Activated CD4-positive, alpha-beta T cell treated with anti-CD3 and anti-CD28 coated beads for 36 hours (primary cell): ENCODE measurements at places on chromosomes 12 and 14. TPM values are rescaled to one million over a fixed set of nuclear protein-coding genes. Genes with fewer than 3 reads are reported as not detected.

DNA sequence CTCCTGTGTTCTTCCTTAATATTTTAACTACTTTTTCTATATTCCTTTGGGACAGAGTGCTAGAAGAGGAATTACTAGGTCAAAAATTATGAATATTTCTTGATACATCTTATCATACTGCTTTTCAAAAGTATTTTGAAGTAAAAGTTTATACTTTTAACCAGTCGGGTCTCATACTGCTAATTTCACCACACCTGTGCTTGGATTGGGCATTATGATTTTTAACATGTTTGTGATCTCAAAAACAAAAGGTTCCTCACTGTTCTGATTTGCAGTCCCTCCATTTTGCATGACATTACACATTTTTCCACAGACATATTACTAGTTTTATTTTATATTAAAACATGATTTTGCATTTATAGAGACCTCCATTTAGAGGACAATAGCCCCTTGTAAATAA is 32.9 kb downstream of the MRPL42 start:
- DNase-seq, result no peak
- no peaks in the 10 kb centered on the region for H3K27me3 ChIP-seq
- no peak overlapping the region for H3K4me3 ChIP-seq
- H3K4me1 ChIP-seq, result peaks cover 13% of the 10 kb centered on the region

- no peak overlapping the region for H3K4me3 ChIP-seq
- H3K36me3 ChIP-seq, result no peaks in the 10 kb centered on the region
- H3K27ac ChIP-seq, result no peak overlapping the region
- DNase-seq, result no peak
- H3K27me3 ChIP-seq, result peaks cover 18% of the 10 kb centered on the region
These were observed 20.7 kb downstream of the ASCL1 start for GRCh38 chr12:102977945-102978706.

DNA sequence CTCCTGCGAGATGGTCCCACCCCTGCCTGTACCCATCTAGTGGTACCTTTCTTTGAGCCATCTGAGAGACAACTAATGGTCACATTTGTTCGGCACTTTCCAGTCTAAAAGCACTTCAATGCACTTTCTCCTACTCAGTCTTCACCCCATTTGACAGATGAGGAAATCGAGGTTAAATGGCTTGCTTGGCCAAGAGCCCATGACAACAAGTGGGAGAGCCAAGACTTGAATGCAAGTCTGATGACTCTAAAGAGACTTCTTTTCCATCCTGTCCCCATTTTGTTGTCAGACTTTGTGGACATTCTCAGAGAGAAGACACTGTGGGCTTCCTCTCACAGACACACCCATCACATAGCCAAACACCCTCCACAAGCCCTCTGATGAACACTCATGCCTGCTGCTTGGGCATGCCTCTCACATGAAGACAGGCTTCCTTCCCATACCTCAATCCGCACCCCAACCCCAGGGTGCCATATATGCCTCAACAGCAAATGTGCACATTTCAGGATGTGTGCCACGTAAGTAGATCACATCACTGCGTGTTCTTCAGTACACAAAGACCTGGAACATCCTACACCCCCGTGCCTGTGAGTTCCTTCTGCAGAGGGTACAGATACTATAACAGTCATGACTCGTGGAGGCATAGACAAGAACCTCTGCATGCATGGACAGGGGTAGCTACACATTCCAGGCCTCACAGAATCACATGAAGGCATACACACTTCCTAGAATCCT is 805 bp downstream of the MYH7 start:
- no peak overlapping the region for H3K27ac ChIP-seq
- no peak overlapping the region for H3K4me3 ChIP-seq
- H3K4me1 ChIP-seq, result peaks cover 2% of the 10 kb centered on the region
- no peaks in the 10 kb centered on the region for H3K36me3 ChIP-seq

DNA sequence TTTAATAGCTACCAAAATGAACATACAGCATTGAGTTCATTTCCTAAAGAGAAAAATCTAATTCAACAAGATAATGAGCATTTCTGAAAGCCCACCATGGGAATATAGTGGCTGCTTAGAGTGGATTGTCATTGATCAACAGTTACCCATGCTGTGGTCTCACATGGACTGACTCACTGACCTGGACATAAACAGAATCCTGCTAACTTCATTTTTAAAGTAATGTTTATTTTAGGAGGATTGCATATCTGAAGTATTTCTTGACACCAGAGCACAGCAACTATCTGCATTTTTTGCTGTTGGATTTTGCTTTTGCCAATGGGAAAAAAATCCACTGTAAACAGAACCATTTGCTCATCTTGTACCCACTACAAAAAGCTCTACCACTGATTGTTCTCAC is 71.7 kb downstream of the KCNC2 start:
- H3K36me3 ChIP-seq, result no peaks in the 10 kb centered on the region
- H3K4me1 ChIP-seq, result no peaks in the 10 kb centered on the region
- H3K27ac ChIP-seq, result no peak overlapping the region

DNA sequence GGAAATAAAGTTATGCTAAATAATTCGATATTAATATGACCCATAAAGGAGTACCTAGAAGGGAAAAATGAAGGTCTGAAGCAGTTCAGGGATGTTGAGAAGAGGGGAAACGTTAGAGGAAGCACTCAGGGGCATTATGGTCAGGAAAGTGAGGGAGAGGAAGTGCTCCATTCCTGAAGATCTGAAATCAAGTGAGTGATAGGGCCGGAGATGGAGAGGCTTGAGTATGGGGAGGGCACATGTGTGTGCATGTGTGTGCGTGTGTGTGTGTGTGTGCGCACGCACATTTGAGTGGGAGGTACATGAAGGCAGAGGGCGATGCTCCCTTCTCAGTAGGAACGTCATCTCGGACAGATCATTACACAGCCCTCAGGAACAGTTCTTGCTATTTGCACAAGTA is 4.9 kb upstream of the DCD start:
- no peak for DNase-seq
- no peaks in the 10 kb centered on the region for H3K4me1 ChIP-seq
- H3K4me3 ChIP-seq, result no peak overlapping the region

DNA sequence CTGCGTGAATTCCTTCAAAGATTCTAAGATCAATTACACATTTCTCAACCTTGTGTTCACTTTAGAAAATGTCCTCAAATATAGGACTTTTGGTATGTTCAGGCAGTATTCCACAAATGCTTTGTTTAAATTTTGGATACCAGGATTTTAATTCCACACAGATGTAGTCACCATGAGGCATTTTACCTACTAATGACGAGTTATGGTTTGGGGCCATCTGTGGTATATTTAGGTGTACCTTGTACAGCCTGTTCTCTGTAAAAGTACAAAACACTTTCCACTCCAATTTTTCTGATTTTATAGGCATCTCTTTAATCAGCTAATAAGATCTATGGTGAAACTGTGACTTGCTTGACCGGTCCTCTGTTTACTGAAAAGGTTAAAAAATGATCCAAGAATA is 275.7 kb upstream of the PRICKLE1 start:
- no peaks in the 10 kb centered on the region for H3K4me1 ChIP-seq
- H3K4me3 ChIP-seq, result no peak overlapping the region
- no peak for DNase-seq
- H3K27ac ChIP-seq, result no peak overlapping the region

GRCh38 chr12:2958432-2959191 is 585 bp upstream of the TEAD4 start:
- no peaks in the 10 kb centered on the region for H3K36me3 ChIP-seq
- H3K4me3 ChIP-seq, result peak overlapping the region; percentile 61
- H3K27ac ChIP-seq, result no peak overlapping the region
- DNase-seq, result peak; percentile 28
- peaks cover 50% of the 10 kb centered on the region for H3K27me3 ChIP-seq

GRCh38 chr12:49092086-49092815 is 2.4 kb downstream of the DHH start:
- H3K4me1 ChIP-seq, result peaks cover 43% of the 10 kb centered on the region
- H3K36me3 ChIP-seq, result peaks cover 7% of the 10 kb centered on the region
- DNase-seq, result peak; percentile 81
- H3K4me3 ChIP-seq, result peak overlapping the region; percentile 12
- H3K27me3 ChIP-seq, result peaks cover 60% of the 10 kb centered on the region
- H3K27ac ChIP-seq, result no peak overlapping the region

The PROX2 gene
- total RNA-seq, result 0.11 TPM

The VSIG10 gene
- total RNA-seq, result 6.5 TPM

The COCH gene
- 1.1 TPM for total RNA-seq

The PTCSC3 gene
- not detected for total RNA-seq
